ENCODE measurements at places on chromosomes 6 and 20.

- no peak for DNase-seq
Observed at GRCh38 chr6:166604911-166605310, 18.4 kb upstream of the RAMACL start.

DNA sequence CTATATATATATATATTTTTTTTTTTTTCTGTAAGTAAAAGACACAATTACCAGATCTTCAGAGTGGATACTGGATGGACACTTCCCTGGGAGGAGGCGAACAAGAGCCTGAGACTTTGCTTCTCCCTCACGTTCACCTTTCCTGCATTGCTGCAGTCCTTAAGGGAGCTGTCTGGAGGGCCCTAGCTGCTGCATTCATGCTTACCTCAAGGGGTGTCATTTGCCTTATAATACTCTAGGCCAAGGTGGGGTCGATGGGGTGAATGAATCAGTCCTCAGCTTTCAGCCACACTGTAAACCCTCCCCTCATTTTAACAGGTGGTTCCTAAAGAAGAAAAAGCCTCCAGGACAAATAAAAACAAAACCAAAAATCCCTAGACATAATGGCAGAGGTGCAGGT, 34.8 kb upstream of the CD83 start:
- no peak for DNase-seq

DNA sequence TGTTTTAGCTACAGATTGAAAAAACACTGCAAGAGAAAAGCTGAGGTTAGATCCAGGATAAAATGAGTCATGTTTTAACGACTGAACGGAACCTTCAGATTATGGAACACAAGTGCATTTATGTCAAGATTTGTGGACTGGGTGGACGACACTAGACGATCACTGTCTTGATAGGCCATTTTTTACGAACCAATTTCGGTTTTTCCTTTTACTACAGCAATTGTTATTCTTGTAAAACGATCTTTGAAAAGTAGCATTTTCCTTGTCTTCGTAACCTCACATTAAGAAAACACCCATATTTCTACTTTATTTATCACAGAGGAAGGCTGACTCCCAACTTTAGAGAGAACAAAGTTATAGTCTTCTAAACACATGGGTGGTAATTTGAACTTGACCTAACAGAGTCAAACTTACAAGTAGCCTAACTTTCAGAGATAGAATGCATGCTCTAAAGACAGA, 294.2 kb upstream of the TCF21 start:
- no peak for DNase-seq

- no peak for DNase-seq
Observed at GRCh38 chr6:143397227-143398222, 53.0 kb downstream of the ADAT2 start.

- DNase-seq, result no peak
Observed at GRCh38 chr6:71312089-71312488, 23.5 kb downstream of the OGFRL1 start.

- DNase-seq, result no peak
Observed at GRCh38 chr6:112899541-112899940, 552.4 kb downstream of the RFPL4B start.

GRCh38 chr6:166907871-166908806, 48.2 kb downstream of the RNASET2 start:
- DNase-seq, result no peak

- peak; percentile 55 for DNase-seq
Observed at GRCh38 chr6:44737829-44738528, 350.5 kb downstream of the CDC5L start.

DNA sequence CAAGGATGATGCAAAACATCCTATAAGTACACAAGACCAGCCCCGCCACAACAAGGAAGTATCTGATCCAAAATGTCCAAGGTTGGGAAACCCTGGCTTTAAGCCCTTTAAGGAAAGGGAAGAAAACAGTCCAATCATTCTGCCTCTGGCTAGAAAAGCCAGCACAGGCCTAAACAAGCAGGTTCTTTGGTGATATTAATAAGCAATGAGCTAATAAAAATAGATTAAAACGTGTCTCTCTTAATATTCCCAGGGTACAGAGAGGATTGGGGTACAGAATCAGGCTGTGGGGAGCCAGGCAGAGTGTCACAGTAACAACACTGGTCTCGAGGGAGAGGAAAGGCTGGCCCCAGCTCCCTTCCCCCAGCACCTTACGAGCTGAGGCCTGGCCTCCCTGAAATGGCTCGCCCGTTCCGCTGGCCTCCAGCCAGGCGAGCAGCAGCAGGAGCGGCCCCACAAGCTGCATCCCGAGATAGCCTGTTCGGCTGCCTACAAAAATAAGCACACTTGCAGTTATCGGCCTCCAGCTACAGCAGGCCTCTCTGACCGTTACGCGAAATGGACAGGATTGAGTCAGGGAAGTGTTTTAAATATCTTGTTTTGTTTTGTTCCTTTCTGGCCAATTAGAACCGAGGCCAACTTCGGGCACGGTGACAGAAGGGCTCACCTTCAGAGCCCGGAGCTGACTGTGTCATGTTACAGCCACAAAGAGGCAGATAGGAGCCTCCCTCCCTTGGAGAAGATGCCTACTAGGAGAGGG, 4.0 kb upstream of the ZMYND8 start:
- DNase-seq, result no peak

DNA sequence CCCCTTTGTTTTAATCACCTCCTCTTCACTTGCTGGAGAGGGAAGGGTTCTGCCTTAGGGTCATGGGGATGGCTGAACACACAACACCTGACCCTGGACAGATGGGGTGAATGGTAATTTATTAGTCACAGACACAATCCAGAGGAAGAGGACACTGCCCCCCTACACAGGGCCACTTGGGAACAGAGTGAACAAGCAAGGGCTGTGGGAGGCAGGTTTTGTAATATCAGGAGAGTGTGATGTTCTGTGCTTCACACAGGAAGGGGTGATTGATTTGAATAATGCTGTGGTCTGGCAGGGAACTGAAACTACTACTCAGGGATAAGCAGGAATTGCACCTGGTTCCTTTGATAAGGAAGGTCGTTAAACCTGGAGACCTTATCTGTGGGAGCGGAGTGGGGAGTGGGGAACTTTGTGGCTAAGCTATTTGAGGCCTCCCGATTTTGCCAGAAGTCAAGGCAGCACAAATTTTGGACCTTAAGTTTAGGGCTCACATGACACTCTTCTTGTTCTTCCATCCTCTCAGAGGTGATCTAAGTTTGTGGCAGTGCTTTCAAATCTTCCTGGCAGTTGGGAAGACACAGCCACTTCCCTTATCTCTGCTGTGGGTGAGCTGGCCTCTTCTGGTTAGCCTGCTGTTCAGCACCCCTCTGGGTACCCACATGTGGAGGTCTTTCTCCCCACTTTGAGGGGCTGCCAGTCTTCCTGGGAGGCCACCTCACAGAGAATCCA, 77.8 kb downstream of the CD164 start:
- DNase-seq, result no peak

DNA sequence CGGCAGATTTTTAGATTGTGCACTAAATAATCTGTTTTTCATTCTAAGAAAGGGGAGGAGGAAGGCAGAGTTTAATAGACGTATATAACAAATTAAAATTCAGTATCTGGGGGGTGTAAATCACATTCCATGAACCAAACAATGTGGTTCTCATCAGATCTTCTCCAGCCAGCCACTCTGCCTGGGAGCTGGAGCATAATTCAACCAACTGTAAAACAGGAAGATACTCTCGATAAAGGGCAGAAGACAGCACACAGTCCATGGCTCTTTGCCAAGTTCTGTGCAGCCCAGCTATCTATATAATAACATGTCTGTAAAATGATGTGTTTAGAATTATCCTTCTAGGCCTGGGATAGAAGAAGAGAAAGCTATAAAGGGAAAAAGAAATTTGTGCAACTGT, 289.9 kb upstream of the ZFP64 start:
- no peak for DNase-seq

GRCh38 chr6:6815732-6816131, 227.2 kb downstream of the LY86 start:
- DNase-seq, result no peak

DNA sequence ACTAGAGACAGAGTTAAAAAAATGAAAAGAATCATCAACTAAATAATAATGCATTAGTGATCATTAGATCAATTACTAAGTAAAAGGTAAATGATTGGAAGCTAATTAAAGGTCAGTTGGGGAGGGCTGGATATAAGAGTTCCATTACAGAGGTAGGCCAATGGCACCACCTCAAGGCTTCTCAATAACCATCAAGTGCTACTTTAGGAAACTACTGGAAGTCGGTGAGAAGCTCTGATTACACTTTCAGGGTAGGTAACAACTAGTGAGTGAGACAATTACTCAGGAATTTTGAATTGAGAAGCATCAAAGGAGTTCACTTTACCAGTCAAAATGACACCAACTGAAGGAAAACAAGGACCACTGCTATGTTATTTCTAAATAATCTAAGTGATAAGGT, 90.2 kb upstream of the HDAC2 start:
- DNase-seq, result no peak

DNA sequence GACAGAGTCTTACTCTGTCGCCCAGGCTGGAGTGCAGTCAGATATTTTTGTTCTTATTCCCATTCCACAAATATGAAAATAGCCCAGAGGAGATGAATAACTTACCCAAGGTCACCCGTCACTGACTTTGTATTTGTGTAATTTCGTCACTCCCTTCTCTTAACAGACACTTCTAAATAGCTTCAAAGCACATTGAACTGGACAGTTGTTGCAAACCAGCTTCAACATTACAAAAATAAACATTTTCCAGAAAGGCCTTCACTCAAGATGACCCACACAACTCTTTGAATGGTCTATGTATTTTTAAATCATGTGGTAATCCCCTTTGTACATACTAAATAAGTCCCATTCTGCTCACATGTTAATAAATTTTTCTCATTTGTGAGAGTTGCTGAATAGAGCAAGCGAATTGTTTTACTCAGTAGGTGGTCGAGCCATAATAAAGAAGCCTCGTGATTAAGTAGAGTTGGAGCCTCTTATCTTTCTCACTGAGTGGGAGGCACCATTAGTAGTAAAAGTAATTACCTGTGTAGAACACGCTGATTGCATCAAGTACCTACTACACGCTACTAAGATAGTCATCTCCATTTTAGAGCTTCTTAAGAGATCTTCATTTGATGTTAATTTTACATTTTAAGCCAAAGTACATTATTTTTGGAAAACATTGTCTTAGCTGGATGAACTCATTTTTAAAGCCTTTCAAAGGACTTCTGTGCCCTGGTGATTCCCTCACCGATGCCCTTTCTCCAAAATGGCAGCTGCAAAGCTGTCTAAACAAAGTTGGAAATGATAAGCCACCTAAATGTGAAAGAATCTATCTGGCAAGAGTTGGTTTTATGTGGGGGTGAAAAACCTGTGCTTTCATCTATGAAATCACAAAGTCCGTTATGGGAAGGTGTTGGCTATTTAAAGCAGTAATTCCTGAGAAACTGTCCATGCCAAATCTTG, 110.0 kb downstream of the TSHZ2 start:
- DNase-seq, result no peak

GRCh38 chr6:81289229-81289628, 463.3 kb downstream of the TENT5A start:
- no peak for DNase-seq

DNA sequence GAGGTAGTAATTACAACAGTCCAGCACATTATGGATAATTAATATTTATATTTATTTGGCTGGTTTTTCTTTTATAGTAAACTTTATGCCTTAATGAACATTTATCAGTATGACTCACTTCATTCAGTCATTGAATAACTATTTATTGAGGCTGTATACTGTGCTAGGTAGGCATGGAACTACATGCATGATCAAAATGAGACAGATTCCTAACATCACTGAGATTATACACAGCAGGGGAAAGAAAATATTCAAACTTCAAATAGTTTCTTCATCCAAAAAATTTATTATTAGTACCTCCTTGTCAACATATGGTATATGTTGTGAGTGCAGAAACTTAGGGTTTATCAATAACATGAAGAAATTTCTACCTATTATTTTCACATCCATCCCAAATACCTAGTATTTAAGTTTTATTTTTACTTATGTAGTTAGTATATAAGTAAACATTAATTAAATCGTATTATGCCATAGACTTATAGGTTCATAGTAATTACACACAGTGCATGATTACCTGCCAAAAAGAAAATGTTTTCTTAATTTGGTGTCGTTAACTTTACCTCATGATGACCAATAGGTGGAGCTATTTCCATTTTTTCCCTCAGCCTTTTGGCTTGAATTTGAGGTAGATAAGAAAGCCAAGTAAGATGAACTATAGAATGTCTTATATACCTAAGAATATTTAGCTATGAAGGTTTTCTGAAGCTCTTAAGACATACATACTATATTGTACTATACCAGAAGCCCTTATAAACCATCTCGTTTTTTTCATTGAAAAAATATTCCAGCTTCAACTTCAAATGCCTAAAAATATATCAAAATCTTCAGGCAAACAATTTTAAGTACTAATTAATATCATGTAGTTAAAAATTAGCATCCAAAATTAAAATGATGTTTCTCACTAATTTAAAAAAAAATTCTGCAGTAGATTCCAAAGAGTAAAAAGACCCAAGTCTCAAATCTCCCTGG, 12.5 kb upstream of the TMEM30A start:
- no peak for DNase-seq

Measured in GM12878 (cell line).